Left cardiac atrium (tissue), 4 donors: ENCODE measurements at places on chromosomes 13 and 19. TPM values are rescaled to one million over a fixed set of nuclear protein-coding genes. Genes with fewer than 3 reads are reported as not detected.

DNA sequence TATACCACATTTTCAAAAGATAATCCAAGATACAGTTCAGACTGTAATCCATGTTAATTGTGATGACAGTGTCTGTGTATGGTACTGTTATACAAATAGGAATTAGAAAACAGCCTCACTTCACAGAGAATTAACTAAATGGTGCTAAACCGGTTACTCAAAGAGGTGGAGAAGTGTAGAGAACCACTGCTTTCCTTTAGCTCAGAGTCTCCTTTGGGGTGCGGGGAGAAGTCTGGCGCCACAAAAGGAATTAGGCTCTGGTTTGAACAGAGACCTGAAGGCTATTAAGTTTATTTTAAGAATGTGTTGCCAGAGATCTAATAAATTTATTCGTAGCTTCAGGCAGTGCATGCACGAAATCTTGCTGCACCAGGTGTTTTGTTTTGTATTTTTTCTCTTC, 65.8 kb downstream of the FREM2 start:
- no peak for DNase-seq

GRCh38 chr13:109899316-109899715, 112.9 kb upstream of the IRS2 start:
- DNase-seq = no peak

GRCh38 chr13:98961503-98962105, 16.3 kb downstream of the DOCK9 start:
- no peak for DNase-seq

Gene GARIN5A
- total RNA-seq = 1.4 TPM
